ENCODE measurements at places on chromosomes 4 and X. TPM values are rescaled to one million over a fixed set of nuclear protein-coding genes. Genes with fewer than 3 reads are reported as not detected.

The MAGEC3 gene
- total RNA-seq, result not detected

GRCh38 chr4:123206016-123206415, 190.6 kb upstream of the SPRY1 start:
- DNase-seq, result no peak

DNA sequence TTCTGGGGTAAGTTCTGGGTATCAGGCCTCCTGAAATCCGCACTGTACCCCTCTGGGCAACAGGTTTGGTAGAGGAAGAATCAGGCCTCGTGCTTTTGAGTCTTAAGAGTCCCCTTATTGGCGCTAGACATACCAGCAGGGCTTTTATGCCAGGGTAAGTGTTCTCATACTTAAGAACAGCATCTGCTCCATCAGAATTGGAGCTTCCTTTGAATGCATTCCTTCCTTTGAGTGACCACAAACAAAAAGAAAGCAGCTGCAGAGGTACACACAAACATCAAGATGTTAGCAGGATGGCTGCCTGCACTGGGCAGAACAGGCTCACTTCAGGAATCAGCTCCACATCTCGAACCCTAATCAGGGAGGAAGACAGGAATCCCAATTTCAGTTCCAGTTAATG, 156.8 kb downstream of the MGST2 start:
- no peak for DNase-seq

GRCh38 chrX:42755815-42756214, 22.1 kb downstream of the PPP1R2C start:
- DNase-seq, result no peak

GRCh38 chr4:139777757-139778156, 112.1 kb downstream of the MGST2 start:
- no peak for DNase-seq

The TSR2 gene
- 23.7 TPM for total RNA-seq

DNA sequence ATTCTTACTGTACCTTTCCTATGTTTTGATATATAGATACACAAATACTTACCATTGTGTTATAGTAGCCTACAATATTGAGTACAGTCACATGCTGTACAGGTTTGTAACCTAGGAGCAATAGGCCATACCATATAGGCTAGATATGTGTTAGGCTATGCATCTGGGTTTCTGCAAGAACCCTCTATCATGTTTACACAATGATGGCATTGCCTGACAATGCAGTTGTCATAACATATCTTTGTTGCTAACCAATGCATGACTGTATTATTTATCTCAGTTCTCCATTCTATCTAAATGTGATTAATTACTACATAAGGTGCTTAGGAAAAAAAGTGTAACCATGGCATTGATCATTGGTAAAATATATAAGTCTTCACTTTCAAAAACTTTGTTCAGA, 10.0 kb upstream of the SPCS3 start:
- no peak for DNase-seq

The HSFX3 gene
- total RNA-seq, result not detected

DNA sequence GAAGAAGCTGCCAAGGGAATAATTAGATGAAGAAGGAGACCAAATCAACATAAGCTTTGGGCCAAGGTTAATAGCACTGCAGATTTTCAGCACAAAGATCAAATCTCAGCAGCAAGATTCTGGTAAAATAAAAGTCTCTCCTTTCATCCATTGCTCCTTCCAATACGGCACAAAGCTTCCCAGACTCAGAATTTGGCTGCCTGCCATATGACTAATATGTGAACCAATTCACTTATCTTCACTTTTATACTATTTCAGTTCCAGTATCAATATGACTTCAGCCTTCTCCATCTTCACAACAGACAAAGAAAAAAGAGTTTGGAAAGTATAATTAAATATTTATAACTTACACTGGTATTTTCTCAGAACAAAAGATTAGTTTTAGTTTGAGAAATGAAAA, 978.3 kb upstream of the GRID2 start:
- DNase-seq, result no peak

The GAB1 gene
- 11.3 TPM for total RNA-seq

GRCh38 chr4:69032847-69033638, 63.2 kb upstream of the UGT2B7 start:
- no peak for DNase-seq

GRCh38 chr4:1094336-1094690, 19.1 kb downstream of the RNF212 start:
- no peak for DNase-seq

DNA sequence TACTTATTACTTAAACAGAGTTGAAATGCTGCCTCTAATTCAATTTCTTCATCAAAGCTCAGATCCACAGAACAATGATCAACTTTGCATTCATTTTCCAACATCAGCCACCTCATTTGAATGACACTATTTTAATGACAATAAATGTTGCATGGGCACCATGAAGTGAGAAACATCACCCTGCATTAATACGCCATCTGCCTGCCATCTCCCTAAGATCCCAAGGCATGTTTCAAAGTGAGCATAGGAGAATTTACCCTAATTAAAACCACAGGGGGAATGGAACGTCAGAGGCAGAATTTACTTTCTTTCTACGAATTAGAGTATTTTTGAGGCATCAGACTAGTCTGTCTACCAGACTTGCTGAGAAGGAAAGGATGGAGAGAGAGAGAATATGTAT, 32.7 kb downstream of the NEXMIF start:
- DNase-seq, result no peak

DNA sequence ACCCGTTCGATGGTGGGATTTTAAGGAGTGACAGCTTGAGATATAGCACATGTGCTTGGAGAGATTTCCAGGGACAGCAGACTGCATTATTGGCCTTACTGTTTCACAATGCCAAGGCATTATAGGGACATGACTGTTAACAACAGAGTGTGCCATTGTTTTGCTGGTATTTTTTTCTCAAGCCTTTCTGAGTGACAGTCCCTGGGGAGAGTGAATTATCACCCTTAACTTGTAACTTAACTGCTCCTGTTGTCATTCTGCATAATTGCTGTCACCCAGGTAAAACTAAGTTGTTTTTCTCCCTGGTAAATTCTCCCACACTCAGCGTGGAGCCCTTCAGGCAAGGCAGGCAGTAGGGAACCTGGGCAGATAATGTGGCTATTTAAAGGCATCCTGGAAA, 989.2 kb upstream of the LCORL start:
- no peak for DNase-seq

- DNase-seq, result no peak
These were observed 531 bp downstream of the DGKQ start for GRCh38 chr4:972651-973424.

DNA sequence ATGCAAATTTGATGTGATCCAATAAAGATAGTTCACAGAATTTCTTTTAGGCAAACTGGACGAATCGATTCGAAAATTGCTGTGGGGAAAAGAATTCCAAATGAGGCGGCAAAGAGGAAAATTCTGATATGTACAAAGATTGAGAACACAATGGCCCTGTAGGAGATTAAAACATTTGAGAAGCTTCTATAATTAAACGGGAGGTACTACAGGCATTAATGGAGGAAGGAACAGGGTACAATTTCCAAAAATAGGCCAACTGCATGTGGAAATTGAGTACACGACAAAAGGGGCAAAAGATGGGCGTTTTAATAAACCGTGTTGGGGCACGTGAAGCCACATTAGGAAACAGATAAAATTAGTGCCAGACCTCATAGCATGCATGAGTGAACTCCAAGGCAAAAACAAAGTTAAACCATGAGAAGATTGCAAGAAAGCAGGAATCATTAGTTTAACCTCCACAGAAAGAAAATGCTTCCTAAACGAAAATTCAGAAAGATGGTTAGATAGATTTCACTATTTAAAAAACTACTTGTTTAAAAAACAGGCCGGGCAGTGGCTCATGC, 68.4 kb downstream of the DHRSX start:
- DNase-seq, result no peak

DNA sequence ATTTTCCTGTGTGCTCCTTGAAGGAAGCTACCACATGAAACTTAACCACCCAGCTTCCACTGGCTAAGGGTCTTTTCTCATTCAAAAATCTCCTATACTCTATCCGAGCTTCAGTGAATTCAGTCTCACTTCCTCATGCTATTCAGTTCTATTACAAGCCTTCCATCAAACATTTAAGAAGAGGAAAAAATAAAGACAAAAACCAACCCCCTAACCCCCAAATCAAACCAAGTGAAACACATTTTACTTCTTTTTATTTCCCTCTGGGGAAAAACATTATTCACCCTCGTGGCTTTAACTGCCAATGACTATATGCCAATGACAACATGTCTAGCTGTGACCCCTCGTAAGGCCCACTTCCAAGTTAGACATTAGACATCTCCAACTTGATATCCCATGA, 16.2 kb upstream of the WDR19 start:
- DNase-seq, result no peak

- DNase-seq, result no peak
These were observed 471.7 kb downstream of the SH2D1A start for GRCh38 chrX:124818033-124818432.

GRCh38 chr4:26176598-26177149, 144.1 kb upstream of the RBPJ start:
- no peak for DNase-seq

The GASK1B gene
- 11.7 TPM for total RNA-seq

- DNase-seq, result no peak
These were observed 13.3 kb upstream of the CENPU start for GRCh38 chr4:184747034-184747830.

- no peak for DNase-seq
These were observed 14.3 kb downstream of the G3BP2 start for GRCh38 chr4:75658876-75659275.

- no peak for DNase-seq
These were observed 105.0 kb downstream of the TBL1X start for GRCh38 chrX:9569876-9570301.

The TCEAL6 gene
- not detected for total RNA-seq

- no peak for DNase-seq
These were observed 89.2 kb downstream of the AREG start for GRCh38 chr4:74534121-74534520.

The INTS12 gene
- 23.2 TPM for total RNA-seq

- DNase-seq, result no peak
These were observed 60.3 kb downstream of the DLG3 start for GRCh38 chrX:70504772-70505450.

DNA sequence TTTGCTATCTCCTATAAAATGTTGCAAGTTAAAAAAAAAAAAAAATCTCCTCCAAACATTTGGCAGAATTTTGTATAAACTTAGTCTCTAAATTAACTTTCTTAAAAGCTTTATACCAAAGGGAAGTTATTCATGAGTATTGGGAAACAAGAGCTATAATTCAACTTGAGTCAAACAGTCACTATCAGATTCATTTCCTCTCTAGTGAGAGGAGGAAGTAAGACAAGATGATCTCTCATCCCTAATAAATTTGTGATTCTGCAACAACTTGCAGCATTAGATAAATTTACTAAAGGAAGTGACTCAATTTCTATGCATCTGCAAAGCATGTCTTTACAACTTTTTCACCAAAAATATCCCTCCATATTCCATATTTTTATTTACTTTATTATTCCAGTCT, 135.4 kb upstream of the GNPDA2 start:
- no peak for DNase-seq

GRCh38 chr4:92170340-92170739, 133.4 kb upstream of the GRID2 start:
- DNase-seq, result no peak

The WDR17 gene
- total RNA-seq, result 9.9 TPM

DNA sequence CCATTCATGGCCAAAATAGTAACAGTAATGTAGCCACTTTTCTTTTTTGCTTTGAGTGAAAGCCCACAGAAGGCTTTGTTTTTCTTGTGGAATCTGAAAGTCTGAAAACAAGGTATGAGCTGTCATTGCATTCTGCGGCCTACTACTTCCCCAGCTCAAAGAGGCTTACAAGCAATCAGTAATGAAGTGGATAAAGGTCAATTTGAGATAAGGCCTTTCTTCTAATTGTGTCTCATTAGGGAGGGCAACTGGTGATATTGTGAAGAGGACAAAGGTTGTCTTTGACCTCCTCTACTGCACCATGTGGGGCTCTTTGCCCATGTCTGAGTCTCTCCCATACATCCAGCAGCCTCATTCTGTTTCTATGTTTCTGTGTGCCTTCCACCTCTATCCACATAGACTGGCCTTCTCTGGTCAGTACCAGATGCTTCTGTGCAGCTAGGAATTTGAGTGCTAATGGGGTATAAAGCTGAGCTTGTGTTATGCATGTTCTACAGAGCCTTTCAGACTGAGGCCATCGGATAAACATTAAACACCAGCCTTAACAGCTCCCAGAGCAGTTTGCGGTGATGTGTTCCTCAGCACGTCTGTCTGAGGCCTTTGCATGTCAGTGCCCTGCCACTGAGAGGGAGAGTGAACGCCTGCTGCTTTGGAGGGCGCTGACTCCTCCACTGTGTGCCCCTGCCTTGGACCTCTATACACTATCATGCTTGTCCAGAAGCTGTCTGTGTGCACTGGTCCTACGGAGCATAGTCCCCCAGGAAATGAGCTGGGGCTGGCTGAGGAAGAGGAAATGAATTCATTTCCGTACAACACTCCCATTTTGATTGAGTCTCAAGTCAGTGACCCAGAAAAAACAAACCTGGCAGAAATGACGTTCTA, 80.2 kb downstream of the SH2D1A start:
- DNase-seq, result no peak

- DNase-seq, result no peak
These were observed 120.9 kb upstream of the GRID2 start for GRCh38 chr4:92182736-92183407.

DNA sequence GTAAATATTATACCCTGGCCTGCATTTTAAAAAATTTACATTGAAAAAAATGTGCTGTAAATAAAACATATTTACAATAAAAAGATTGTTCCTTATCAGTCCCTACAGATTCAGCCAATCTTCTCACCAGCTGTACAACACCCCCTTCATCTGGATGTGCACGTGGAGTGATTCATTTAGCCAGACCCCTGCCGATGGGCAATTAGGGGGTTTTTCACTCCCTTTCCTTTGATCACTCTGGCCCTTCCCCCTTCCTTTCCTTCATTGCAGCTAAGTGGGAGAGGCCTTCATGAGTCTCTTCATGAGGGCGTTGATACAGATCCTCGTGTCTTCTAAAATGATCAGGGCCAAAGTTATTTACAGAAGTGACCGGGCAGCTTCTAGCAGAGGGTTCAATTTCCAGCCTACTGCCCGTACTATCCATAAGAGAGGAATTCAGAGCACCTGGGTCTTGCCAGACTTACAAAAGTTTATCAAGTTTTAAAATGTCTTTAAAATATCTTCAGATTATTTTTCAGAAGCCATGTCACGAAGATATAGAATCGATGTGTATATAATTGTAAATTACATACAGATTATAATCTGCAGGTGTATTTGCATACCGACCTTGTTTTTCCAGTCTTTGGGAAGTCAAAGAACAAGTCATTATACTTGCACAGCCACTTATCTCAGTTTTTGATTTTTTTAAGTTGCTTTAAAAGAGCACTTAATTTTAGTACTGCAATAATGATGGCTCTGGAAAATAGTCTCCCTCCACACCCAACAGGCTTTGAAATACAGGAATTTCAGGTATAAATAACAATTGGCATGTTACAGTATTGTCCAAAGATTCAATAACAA, 21.4 kb upstream of the RASL11B start:
- DNase-seq, result no peak

The PF4V1 gene
- not detected for total RNA-seq

DNA sequence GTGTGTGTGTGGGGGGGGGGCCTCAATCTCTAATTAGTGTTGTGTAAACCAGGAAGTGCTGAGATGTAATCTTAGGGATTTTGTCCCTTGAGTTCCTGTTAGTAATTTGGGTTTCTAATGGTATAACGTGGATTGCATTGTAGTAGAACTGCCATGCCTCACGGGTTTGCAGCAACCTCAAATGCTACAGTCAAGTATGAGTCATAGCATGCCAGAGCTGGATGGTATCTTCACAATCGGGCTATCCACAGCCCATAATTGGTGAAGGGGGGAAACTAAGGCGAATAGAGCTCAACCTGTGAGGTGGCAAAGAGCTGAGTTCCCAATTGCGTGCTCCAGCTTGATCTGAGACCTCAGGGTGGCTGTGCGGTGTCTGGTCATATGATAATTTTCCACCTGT, 2.2 kb upstream of the FMR1NB start:
- DNase-seq, result no peak

The CT45A10 gene
- 152 TPM for total RNA-seq

Measured in SK-MEL-5 (cell line).